Right lobe of liver (tissue), 6 donors: ENCODE measurements at places on chromosomes 12 and 14. TPM values are rescaled to one million over a fixed set of nuclear protein-coding genes. Genes with fewer than 3 reads are reported as not detected.

The MYF6 gene
- 2.2 TPM for total RNA-seq

The CD4 gene
- total RNA-seq: 10.4 TPM

The TMPRSS12 gene
- total RNA-seq: not detected

DNA sequence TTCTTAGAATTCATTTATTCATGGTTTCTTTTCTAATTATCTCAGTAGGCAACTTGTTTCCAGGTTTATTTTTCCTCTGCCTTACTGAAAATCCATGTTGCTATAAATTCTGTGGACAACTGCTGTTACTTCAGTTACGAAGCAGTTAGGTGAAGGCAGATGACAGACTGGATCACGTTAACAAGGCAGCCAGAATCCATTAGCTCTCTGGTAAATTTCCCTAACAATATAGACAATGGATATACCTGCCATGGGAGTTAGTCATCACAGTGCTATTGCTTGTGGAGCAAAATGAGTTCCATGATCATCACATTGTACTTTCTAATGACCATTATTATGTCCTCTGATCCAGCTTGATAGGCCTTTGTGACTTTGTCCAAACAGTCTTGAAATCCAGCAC is 291.5 kb downstream of the NELL2 start:
- H3K36me3 ChIP-seq: no peaks in the 10 kb centered on the region
- no peaks in the 10 kb centered on the region for H3K4me1 ChIP-seq
- H3K4me3 ChIP-seq: no peak overlapping the region
- no peak for DNase-seq

- H3K36me3 ChIP-seq: no peaks in the 10 kb centered on the region
- H3K4me1 ChIP-seq: no peaks in the 10 kb centered on the region
- H3K4me3 ChIP-seq: no peak overlapping the region
- no peak for DNase-seq
- no peaks in the 10 kb centered on the region for H3K27me3 ChIP-seq
- H3K27ac ChIP-seq: no peak overlapping the region
These were observed 106.9 kb upstream of the PTPRB start for GRCh38 chr12:70744178-70744577.

DNA sequence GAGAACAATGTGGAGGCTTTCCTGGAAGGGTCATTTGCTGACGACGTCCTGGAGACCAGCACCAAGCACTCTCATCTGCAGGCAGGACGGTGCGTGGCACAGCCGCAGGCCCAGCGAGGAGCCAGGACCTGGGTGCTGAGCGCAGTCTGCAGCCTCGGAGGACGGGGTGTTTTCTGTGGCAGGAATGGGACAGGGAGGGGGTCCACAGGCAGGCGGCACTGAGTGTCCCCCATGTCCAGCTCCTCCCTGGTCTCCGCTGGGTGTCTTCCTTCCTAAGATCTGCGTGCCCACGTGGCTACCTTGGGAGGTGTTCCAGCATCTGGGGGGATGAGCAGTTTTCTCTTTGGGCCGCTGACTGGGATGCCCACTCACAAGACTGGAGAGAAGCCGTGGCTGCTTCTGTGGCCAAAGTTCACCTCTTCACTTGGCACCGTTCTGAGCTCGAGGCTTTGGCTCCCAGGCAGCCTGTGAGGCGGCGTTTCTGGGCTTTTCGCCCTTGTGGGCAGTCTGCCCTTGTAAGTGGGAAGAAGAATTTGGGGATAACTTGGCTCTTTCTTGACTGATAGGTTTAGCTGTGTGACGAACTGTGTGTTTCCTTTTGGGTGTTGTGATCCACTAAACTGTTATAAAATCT is 72.2 kb downstream of the NOC4L start:
- DNase-seq: no peak
- no peaks in the 10 kb centered on the region for H3K27me3 ChIP-seq
- no peak overlapping the region for H3K27ac ChIP-seq
- H3K4me1 ChIP-seq: no peaks in the 10 kb centered on the region
- no peaks in the 10 kb centered on the region for H3K36me3 ChIP-seq
- H3K4me3 ChIP-seq: no peak overlapping the region
